Spinal cord (tissue), 10 donors: ENCODE measurements at places on chromosomes 1 and 21.
A peak's percentile ranks its signal among the peaks of the same experiment; 100 is the strongest.

DNA sequence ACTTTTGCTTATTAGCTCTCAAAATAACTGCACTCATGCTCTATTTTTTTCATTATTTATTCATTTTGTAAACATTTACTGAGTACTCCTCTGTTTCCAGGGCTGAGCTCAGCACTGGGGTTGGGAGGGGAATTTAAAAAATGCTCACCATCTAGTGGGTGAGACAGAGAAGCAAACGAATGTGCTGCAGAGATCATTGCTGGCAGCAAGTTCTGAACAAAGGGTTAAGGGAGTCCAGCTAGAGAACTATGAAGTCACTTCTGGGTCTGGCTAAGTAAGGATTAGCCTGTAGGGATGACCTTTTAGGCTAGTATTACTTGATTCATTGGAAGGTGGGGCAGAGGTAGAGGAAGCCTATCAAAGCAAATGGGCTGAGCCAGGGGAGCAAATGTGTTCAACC, 99.1 kb upstream of the ZNF644 start:
- DNase-seq, result no peak

DNA sequence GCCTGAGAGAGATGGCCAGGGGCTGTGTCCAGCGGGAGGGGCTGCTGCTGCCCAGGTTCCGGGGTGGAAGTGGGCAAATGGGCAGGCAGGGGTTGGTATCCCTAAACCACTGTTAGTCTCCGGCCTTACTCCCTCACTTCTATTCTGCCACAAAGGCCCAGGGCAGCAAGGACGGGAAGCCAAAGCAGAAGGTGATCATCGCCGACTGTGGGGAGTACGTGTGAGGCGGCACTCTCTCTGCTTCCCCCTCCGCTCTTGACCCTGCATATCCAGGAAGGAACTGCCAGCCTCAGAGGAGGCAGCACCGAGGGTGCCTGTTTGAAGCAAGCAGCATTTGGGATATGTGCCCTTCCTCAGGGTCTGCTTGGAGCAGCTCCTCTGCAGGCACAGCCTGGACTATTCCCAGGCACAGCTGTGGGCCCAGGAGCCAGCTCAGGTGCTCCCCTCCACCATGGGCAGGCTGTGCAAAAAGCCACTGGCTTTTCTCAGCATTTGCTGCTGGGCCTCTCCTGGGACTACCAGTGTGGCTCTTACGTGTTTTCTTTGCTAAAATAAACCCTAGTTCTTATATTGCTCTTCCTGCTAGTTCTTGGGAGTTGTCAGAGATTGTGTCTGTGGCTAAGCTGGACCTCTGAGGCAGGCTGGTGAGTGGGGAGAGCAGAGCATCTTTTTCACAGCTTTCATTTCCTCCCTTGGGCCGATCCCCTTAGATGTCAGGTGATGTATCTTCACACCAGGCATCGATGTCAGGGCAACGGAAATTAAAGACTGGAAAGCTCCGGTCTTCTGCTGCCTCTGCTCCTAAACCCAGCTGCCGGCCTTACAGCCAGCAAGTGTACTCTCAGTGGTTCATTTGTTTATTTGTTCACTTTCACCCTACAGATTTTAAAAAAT, 14.7 kb downstream of the PPIE start:
- DNase-seq, result no peak

- no peak for DNase-seq
These were observed 54.1 kb downstream of the RUNX1 start for GRCh38 chr21:34994766-34995631.

DNA sequence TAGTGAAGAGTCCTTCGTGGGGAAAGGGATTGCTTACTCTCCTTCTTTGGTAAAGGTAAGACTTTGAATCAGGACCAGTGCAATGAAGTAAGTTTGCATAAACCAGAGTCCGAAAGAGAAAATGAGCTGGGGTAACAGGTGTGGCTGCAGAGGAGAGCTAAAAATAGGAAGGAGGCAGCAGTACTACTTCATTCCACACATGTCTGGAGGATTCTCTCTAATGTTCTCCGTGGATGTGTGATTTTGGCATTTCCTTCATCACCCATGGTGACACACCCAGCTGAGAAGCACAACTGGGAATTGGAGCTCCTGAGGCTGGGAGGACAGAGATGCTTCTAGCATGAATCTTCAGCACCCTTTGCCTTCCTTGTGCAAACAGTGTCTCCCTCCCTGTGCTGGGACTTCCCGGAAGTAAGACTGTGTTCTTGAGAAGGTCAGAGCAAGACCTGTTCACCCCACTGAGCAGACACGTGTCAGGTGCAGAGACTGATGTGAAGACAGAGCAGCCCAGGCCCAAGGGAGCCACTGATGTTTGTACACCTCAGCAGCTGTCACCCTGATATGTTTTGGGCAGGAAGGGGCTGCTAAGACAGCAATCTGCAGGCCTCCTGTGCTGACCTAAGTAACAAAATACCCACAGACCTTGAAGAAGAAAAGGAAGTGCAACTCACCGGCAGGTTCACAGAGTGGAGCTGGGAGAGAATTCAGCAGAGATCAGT, 13.3 kb downstream of the FCRL1 start:
- no peak for DNase-seq

DNA sequence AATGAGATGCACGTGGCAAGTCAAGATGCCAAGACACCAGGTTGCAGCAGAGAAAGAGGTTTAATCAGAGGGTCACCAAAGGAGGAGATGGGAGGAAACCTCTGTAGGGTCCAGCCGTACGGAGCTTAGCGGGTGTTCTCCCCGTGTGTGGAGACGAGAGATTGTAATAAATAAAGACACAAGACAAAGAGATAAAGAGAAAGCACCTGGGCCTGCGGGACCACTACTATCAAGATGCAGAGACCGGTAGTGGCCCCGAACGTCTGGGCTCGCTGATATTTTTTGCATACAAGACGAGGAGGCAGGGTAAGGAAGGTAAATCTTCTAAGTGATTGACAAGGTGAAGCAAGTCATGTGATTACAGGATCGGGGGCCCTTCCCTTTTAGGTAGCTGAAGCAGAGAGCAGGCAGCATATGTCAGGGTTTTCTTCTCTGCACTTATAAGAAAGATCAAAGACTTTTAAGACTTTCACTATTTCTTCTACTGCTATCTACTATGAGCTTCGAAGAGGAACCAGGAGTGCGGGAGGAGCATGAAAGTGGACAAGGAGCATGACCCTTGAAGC, 41.2 kb upstream of the TDRD10 start:
- DNase-seq, result no peak

DNA sequence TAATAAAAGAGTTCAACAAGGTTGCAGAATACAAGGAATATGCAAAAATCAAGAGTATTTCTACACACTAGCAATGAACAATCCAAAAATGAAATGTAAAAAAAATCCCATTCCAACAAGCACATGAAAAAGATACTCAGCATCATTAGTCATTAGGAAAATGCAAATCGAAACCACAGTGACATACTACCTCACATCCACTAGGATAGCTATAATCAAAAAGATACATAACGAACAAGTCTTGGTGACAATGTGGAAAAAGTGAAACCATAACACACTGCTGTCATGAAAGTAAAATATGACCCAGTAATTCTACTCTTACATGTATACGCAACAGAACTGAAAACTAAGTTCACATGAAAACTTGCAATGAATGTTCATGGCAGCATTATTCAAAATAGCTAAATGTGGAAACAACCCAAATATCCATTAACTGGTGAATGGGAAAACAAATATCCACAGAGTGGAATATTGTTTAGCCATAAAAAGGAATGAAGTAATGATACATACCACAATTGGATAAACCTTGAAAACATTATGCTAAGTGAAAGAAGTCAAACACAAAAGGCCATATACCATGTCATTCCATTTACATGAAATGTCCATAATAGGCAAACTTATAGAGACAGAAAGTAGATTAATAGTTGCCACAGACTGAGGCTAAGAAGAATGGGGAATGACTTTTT, 34.3 kb downstream of the PIK3R3 start:
- no peak for DNase-seq

DNA sequence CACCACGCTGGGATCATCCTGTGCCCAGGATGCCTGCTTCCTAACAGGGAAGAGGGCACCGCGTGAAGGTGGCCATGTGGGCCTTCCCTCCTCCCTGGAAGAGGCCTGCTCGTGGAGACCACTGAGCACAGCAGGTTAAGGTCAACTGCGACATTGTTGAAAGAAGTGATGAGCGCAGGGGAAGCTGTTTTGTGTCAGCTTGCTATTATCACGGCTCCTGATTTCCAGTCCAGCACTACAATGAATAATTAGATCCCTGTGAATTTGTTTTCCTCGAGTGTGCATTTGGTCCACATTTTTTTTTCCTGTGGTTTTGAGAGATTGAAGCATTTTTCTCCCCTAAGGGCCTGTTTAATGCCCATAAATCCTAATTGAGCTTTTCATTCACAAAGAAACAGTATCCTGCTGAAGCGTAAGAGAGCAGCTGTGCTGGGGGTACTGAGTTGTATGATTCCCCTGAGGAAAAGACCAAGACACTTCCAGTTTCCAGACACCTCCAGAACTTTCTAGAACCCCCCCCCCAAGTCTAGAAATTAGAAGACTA, 204.9 kb downstream of the KCNJ6 start:
- no peak for DNase-seq

GRCh38 chr1:35980090-35980489, 49.2 kb downstream of the AGO3 start:
- no peak for DNase-seq

DNA sequence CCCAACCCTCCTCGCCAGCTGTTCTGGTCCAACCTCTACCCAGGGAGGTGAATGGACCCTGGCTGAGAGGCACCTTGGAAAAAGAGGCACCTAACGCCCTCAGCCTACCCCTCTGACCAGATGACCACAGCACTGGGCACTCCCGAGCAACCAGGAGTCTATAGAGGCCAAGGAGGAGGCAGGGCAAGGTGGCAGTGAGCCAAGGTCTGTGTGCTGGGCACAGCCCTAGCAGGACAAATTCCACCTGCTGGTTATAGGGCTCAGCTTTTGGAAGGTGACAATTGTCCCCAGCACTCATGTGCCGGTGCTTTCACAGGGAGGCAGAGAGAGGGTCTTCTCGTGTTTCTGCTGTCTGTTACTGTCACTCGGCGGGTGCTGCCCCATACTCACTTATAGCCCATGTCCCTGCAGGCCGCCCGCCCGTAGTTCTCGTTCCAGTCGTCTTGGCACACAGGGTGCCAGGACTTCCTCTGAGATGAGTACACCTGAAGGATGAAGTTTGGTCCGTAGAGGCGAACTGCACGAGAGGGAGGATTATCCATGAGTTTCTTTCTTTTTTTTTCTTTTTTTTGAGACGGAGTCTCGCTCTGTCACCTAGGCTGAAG, 27.8 kb downstream of the TMPRSS2 start:
- DNase-seq, result no peak

GRCh38 chr1:206694171-206695124, 9.7 kb downstream of the MAPKAPK2 start:
- no peak for DNase-seq

DNA sequence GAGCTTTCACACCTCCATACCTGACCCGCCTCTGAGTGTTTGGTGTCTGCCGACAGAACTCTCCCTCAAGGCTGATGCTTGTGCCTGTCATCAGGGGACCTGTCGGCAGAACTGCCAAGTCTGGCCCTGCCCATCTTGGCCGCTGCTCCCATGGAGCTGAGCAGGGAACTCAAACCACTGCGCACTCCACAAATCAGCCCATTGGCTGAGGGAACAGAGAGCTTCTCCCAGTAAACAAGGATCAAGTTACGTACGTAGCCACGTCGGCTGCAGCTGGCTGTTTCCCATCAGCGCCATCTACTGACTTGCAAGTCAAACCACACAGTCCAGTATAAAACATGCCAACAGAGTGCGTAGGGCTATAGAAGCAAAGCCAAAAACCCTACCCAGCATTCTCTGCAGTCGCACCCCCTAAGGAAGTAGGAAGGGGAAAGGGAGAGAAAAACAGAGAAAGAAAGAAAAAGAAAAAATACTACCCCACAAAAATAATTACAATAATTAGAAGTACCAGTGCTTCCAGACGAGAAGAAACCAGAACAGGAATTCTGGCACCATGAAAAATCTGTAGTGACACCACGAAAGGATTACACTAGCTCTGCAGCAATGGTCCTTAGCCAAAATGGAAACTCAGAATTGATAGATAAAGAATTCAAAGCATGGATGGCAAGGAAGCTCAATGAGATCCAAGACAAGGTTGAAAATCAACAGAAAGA, 13.1 kb downstream of the KRTAP13-1 start:
- no peak for DNase-seq

DNA sequence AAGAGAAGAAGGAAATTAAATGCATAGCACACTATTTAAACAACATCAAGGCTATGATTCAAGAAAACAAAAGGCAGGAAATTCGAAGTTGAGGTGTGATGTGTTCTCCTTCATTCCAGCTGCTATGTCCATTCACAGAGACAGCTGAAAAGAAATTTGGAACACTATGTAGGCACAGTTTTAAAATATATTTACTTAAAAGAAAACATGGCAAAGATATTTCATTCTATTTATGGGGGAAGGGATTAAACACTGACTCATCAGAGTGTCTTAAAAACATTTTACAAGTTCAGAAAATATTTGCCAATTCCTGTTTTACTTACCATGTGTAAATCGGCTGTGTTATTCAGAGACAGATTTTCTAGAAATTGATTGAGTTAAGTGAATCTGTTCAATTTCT, 39.4 kb upstream of the NGF start:
- no peak for DNase-seq

DNA sequence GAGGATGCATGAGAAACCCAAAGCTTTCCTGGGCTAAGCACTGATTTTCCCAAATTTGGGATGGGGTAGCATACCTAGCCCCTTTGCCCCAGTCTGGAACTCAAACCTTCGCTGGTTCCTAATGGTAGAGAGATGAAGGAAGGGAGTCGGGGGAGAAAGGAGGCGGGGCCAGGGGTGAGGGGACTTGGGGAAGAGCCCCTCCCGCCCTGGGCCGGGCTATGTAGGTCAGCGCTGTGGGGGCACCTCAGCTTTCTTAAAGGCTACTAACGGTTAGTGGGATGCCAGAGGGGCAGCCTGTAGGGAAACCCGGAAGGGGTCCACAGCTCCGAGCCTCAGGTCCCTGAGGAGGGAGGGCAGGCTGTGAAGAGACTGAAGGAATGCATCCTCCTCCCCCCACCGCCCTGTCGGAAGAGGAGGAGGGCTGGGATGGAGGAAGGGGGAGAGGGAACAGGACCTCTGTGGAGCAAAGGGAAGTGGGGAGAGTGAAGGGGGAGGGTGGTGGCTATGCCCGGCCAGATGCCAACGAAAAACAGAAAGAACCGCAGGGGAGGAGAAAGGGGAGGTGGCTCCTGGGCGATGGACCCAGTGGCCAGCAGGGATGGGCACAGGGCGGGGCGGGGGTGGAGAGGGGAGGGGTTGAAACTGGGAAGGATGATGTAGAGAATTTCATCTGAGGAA, 1.3 kb downstream of the CADM3 start:
- DNase-seq, result peak; percentile 71

GRCh38 chr1:174445817-174446216, 1.9 kb upstream of the GPR52 start:
- DNase-seq, result peak; percentile 44

DNA sequence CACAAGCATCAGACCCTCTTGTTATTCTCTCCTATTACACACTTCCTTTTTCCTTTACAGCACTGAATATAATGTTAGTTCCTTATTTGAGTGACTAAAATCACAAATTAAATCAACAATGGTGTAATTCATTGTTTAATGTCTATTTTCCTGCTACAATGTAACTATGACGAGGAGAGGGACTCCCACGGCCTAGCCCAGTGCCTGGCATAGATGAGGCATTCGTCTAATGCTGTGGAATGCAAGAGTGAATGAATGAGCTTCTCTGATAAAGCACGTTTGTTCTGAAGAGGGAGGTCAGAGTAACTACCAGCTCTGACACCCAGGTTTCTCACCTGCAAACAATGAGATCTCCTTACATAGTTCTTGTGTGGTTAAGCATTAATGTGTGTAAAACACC, 479.4 kb downstream of the OMA1 start:
- no peak for DNase-seq
